ENCODE measurements at places on chromosomes 7 and 10.

- DNase-seq: no peak
Measured at GRCh38 chr10:33643042-33643441, 308.6 kb upstream of the NRP1 start.

DNA sequence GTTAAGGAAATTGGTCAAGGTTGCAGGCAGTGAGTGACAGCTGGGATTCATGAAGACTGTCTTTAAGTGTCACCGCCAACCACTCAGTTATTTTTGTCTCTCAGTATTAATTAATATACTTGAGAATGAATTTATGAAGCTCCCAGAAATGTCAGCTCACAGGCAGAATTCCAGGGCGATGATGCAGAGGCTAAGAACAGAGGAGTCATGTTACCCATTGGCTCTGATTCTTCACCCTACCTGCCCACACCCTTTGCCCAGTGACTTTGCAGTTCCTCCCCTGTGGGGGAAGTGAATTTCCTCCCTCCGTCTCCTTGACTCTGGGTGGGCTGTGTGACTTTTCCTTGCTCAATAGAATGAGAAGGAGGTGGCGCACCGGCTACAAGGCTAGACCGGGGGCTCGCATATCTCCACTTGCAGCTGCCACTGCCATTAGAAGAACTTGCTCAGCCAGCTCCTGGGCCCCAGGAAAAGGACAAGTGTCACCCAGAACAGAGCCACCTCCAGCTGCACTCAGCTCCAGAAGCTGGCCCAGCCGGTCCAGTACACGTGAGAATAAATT lies 157.1 kb upstream of the PRKCQ start:
- no peak for DNase-seq

GRCh38 chr7:20114468-20114867 lies 102.7 kb downstream of the MACC1 start:
- peak; percentile 6 for DNase-seq

DNA sequence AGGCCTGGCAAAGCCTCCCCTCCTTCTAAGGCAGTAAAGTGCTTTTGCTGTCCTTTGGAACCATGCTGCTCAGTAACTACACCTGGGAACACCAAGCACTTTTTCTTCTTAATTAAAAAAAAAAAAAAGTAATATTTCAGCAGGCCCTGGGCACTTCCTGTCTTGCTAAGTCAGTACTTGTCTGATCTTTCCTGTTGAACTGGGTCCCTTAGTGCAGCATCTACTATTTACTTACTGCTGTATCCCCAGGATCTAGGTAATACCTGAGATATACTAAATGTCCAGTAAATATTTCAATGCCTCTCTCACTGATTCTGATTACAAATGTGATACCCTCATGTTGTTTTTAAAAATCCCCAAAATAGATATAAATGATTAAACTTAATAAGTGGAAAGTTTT lies 77.4 kb downstream of the PPP1R3C start:
- DNase-seq: no peak

GRCh38 chr10:98384531-98385133 lies 30.4 kb downstream of the PYROXD2 start:
- no peak for DNase-seq

DNA sequence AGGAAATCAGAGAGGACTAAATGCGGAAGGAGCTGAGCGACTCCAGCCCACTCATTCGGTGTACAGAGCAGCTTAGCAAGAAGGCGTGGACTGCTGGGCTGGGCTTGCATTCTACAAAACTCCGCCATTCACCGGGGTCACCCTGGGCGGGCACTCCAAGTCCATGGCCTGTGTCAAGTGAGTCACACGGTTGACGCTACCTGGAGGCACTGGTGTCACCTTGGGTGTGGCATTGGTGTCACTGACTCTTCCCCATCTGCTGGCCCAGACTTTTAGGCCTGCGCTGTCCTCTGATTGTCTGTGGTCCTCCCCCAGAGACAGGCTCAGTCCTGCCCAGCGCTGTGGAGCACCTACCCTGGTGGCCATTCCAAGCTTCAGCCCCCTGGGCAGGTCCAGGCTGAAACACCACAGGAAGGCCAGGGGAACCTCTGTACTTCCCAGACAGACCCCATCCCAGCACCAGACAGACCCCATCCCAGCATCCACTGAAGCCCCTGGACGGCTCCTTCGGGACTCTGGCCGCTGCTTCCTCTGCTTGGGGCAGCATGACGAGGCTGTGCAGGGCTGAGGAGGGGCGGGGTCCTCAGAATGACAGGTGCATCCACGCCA lies 30.6 kb upstream of the CNPY1 start:
- DNase-seq: no peak

DNA sequence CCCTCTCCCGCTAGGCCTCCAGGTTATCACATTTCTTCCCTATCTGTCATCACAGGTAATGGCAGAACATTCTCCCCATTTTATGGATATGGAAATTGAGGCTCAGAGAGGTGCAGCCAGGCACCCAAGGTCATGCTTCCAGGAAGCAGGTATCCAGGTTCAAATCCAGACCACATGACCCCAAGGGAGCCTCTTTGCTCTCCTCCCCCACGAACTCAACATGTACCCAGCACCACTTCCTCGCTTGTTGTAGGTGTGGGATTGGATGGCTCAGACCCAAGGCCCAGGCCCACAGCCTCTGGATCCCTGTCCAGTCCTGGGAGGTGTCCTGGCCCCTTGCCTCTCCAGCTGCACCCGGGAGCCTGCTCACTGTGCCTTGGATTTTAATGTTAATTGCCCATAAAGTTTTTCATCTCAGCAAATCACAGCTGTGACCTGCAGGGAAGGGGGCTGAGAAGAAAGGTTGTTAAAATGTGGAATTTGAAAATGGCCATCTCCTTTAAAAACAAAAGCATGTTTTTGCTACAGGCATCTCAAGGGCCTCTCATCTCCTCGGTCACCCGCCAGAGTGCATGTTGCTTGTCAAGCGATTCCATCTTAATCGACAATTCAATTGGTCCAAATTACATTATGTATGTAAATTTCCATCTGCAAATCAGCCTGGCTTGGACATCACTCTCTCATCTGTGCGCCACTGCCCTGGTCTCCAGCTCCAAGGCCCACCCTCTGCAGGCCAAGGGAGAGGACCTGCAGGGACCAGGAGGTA lies 205.4 kb upstream of the ZMIZ1 start:
- DNase-seq: no peak

DNA sequence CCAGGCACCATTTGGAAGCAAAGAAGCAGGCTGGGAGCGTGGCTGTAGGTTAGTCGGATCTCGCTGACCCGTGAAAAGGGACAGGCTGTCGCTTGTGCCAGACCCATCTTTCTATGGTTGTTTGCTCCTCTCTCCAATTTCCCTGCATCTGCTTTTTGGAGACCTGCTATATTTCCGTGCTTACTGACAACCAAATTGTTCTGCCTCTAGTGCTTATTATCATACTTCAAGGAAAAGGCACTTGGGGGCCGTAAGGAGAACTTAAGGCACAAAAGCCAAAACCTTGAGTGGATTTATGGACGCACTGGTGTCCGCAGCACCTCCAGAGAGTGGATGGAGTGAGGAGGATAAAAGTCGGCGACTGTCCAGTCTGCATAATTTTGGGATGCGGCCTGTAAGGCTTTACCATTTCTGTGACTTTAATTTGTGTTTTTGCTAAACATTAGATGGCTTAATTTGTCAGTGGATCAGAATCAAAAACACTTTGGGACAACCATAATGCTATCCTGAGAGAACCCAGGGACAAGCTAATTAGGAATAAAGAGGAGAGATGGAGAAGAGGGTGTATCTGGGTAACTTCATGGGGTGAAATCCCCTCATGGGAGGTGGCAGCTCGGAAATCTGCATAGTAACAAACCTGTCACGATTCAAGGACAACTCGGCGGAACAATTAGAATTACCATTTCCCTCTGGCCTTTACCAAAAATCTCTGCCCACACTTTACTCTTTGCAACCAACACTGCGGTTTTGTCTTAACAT lies 206.7 kb downstream of the HDAC9 start:
- DNase-seq: no peak

GRCh38 chr7:28484606-28484935 lies 72.3 kb downstream of the CREB5 start:
- DNase-seq: no peak

DNA sequence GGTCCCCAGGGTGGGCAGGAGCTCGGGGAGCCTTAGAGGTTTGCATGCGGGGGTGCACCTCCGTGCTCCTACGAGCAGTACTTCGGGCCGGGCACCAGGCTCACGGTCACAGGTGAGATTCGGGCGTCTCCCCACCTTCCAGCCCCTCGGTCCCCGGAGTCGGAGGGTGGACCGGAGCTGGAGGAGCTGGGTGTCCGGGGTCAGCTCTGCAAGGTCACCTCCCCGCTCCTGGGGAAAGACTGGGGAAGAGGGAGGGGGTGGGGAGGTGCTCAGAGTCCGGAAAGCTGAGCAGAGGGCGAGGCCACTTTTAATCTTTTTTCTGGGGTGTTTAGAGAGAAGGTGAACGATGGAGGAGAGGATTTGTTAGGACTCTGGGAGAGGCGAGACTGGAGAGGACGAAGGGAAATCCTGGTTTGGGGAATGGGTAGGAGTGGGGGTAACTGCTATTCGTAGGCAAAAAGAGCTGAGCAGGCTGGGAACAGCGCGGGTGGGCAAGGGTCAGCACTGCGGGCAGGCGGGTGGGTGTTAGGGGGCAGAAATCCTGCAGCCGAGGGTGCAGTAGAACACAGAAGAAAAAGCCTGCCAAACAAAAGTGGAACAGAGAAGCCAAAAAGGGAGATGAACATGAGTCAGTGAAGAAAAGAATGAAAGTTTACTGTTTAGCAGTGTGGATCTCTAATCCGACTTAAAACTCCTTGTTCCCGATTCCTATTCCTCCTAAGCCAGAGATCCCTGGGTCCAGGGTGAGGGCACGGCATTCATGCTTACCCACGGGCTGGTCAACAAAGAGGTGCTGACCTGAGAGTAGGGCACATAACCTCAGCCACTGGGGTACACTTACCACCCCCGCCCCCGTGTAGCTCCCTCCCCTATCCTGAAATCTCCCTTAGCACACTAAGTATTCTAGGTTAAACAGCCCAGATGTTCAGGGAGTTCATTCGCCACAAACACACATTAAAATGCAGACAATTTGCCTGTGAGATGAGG lies 26.9 kb downstream of the PRSS2 start:
- no peak for DNase-seq

DNA sequence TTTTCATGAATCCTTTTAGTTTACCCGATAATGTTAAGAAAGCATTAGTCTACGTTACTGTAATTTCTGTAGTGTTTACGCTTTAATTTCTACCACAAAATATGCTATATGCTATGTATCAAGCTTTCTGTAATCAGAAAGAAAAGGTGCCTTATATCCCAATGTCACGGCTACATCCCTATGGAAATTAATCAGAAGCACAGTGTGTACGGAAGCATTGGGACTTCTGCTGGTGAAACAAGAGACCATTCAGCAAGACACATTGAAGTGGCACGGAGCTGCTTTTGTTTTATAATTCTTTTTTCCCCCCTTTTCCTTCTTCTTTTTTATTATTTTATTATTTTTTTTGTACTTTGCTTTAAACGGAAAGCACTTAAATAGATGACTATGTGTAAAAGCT lies 31.2 kb upstream of the SH2B2 start:
- no peak for DNase-seq

DNA sequence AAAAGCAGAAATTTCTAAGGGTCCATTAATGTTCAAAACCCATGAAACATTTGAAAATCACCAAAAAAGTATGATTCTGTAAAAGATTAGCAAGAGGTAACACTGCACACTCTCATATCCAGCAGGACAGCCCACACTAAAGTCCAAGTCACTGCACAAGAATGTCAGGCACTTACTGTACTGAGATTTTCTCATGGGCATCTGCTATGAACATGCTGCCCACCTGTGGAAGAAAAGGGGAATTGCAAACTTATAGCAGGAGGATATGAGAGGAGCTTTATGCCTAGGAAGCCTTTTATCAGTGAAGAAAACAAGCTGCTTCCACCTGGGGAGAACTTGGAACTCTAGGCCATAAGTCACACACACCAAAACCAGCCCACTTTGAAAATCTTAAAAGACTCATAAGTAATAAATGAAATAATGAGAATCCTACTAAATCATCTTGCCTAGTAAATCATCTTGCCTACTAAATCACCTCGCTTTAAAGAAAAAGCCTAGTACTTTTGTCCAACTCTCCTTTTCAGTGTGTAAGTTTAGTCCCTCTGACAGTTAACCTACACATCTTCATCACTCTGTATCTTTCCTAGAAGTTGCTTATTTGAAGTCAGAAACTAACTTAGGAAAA lies 46.1 kb downstream of the ARMH3 start:
- DNase-seq: peak; percentile 64

GRCh38 chr10:101974091-101974971 lies 81.6 kb downstream of the ARMH3 start:
- DNase-seq: no peak

GRCh38 chr7:90761584-90761983 lies 165.5 kb downstream of the CDK14 start:
- no peak for DNase-seq

DNA sequence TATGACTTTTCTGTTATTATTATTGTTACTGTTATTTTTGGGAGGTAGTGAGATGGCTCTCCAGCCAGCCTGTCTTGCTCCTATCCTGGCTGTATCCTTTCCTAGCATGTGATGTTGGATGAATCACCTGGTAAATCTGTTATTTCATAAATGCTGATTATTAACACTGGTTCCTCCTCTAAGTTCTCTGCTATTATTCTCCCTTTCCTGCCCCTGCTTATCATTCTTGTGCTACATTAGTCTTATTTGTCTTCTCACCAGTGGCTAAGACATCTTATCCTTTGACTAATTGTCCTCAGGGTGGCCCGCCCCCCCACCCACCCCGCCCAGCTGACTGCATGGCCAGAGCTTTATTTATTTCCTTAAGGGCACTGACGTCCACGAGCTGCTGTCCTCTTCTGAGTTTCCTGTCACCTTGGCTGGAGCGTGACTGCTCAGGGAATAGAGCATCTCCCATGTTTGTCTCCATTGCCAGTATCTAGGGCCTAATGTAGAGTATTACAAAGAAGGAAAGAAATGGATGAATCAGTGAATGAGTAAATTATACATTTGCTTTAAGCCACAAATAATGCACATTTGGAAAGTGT lies 110.1 kb upstream of the KLF6 start:
- no peak for DNase-seq

- no peak for DNase-seq
Measured at GRCh38 chr10:95783741-95784140, 27.8 kb downstream of the ENTPD1 start.

- no peak for DNase-seq
Measured at GRCh38 chr10:34721208-34721840, 93.8 kb downstream of the PARD3 start.

DNA sequence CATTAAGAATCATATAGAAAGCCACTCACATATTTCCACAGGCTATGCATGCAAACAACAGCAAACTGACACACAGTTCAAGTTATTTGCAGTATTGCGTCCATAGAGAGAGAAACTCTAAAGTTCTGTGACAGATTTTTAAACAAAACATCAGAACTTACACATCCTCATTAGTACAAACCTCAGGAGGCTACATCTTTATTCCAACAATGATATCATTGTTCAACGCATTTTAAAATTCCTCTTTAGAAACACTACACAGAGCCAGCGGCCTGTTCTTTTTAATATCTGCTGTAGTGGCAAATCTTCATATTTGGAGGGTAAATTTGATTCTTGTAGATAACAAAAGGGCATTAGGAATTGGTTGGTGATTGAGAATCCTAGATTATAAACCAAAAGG lies 55.9 kb upstream of the NFE2L3 start:
- DNase-seq: no peak

GRCh38 chr10:44385696-44386441 lies 972 bp upstream of the CXCL12 start:
- DNase-seq: no peak

- DNase-seq: no peak
Measured at GRCh38 chr7:31997423-31997822, 72.8 kb downstream of the PDE1C start.

Measured in neuronal stem cell (in vitro differentiated cells).